WTC11 (cell line): ENCODE measurements at places on chromosomes 4 and X. TPM values are rescaled to one million over a fixed set of nuclear protein-coding genes. Genes with fewer than 3 reads are reported as not detected.

DNA sequence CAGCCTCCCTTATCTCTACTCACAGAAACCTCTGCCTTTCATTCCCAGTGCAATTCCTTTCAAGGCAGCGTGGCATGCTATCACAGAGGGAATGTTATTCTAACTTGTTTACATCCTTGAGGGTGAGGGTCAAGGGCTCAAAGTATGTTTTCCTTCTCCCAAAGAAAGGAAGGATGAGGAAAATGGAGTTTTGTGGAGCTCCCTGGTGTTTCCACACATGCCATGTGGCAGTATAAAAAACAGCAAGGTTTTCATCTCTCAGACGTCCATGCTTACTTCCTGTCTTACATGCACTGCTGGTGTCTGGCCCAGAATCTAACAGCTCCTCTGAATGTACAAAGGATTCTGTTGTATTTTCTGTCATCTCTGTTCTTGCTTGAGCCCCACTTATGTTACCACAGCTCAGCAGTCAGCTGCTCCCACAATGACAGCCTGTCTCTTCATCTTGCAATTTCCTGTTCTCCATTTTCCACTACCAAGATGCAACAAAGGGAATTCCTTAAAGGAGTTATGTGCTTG is 128.0 kb downstream of the SNCA start:
- H3K36me3 ChIP-seq = no peaks in the 10 kb centered on the region
- no peak overlapping the region for H3K4me3 ChIP-seq
- no peak for DNase-seq
- H3K27ac ChIP-seq = no peak overlapping the region
- peaks cover 27% of the 10 kb centered on the region for H3K4me1 ChIP-seq
- H3K27me3 ChIP-seq = no peaks in the 10 kb centered on the region

- no peaks in the 10 kb centered on the region; the same call in 1 of the 2 replicates for H3K27me3 ChIP-seq
- H3K4me1 ChIP-seq = no peaks in the 10 kb centered on the region
- H3K36me3 ChIP-seq = no peaks in the 10 kb centered on the region
- H3K27ac ChIP-seq = no peak overlapping the region
- DNase-seq = no peak
These were observed 23.4 kb downstream of the TRMT10A start for GRCh38 chr4:99540277-99540939.

GRCh38 chr4:103721251-103721650 is 1.5 kb upstream of the TACR3 start:
- no peak for DNase-seq
- H3K4me1 ChIP-seq = peaks cover 14% of the 10 kb centered on the region
- H3K36me3 ChIP-seq = no peaks in the 10 kb centered on the region
- H3K4me3 ChIP-seq = no peak overlapping the region
- no peak overlapping the region for H3K27ac ChIP-seq

DNA sequence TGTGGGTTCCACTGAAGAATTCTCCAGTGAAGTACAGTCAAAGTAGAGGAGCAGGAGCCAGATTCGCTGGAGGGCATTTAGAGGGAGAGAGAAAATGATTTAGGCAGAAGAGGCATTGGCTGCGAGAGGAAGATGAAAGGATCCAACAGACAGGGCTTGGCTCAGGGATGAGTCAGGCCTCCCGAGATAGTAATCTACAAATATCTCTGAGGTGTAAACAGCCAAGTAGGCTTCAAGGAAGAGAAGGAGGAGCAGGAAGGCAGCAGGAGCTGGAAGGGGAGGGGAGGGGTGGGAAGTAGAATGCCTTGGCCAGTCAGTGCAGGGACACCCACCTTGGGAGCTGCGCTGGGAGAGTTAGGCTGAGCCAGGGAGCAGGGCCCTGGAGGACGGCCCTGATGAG is 55.5 kb downstream of the PJA1 start:
- DNase-seq = no peak
- peaks cover 25% of the 10 kb centered on the region for H3K4me1 ChIP-seq
- H3K36me3 ChIP-seq = no peaks in the 10 kb centered on the region
- H3K27ac ChIP-seq = no peak overlapping the region

RAB41 gene
- not detected in 3 replicates for total RNA-seq

GRCh38 chr4:139470997-139471665 is 17.2 kb downstream of the RAB33B start:
- H3K4me3 ChIP-seq = no peak overlapping the region
- H3K4me1 ChIP-seq = no peaks in the 10 kb centered on the region

DNA sequence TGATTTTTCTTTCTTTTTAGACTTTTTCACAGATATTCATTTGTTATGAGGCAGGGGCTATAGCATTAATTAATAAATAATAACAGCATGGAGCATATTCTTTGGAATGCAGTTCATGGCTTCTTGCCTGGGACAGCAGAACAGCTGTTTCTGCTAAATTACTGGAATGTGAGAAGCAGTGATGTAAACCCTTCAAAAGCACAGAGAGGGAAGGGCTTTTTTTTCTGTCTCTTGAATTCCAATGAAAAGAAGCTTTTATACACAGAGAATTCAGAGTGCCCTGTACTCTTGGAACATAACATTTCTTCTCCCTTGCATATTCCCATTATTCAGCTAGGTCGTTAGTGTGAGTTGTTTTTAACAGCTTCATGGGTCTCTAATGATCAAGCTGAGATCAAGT is 28.5 kb upstream of the ANK2 start:
- H3K27ac ChIP-seq = no peak overlapping the region
- no peaks in the 10 kb centered on the region for H3K27me3 ChIP-seq

POLN gene
- total RNA-seq = 2.5 to 3.5 TPM (median 2.8 TPM) in 3 replicates

- no peak overlapping the region for H3K4me3 ChIP-seq
- peaks cover 38% of the 10 kb centered on the region for H3K4me1 ChIP-seq
- DNase-seq = no peak
- H3K36me3 ChIP-seq = no peaks in the 10 kb centered on the region; the same call in 1 of the 2 replicates
These were observed 3.2 kb downstream of the SLC9A7 start for GRCh38 chrX:46755671-46756070.

- H3K36me3 ChIP-seq = no peaks in the 10 kb centered on the region
- H3K27me3 ChIP-seq = no peaks in the 10 kb centered on the region; the same call in 1 of the 2 replicates
- no peak overlapping the region for H3K27ac ChIP-seq
- no peak overlapping the region for H3K4me3 ChIP-seq
- peaks cover 5% of the 10 kb centered on the region for H3K4me1 ChIP-seq
These were observed 219.1 kb upstream of the IGFBP7 start for GRCh38 chr4:57329279-57329678.

- no peak overlapping the region for H3K4me3 ChIP-seq
- no peaks in the 10 kb centered on the region for H3K4me1 ChIP-seq
- no peaks in the 10 kb centered on the region; the same call in 1 of the 2 replicates for H3K27me3 ChIP-seq
- no peak overlapping the region for H3K27ac ChIP-seq
These were observed 3.6 kb downstream of the IL9R start for GRCh38 chrX:156001001-156001666.

DNA sequence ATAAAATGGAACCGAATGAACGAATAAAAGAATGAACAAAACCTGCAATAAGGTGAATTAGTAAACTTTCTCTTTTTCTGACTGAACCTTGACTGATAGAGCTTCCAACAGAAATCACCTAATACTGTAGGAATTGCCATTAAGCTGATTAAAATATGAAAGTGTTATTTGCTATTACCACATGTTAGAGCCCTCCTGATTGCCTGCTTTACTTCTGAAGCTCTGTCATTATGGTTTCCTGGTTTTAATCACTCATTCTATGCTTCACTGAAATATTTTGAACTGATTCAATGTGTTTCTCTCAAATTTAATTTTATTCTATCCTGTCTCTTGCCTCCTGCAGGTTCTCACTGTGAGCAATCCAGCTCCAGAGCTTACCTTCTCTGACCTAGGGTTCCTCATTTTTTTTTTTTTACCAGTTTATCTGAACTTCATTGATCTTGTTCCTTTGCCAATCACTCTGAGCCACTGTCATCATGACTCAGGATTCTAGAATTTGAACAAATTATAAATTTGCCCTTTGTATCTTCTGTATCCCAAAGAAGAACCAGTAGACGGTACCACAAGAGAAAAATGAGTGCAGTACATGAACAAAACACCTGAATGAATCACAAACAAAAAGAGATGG is 48.1 kb upstream of the UGT2B15 start:
- peaks cover 9% of the 10 kb centered on the region for H3K4me1 ChIP-seq
- peaks cover 19% of the 10 kb centered on the region for H3K36me3 ChIP-seq
- no peak overlapping the region for H3K4me3 ChIP-seq
- DNase-seq = no peak

SPANXB1 gene
- total RNA-seq = not detected in 3 replicates

DNA sequence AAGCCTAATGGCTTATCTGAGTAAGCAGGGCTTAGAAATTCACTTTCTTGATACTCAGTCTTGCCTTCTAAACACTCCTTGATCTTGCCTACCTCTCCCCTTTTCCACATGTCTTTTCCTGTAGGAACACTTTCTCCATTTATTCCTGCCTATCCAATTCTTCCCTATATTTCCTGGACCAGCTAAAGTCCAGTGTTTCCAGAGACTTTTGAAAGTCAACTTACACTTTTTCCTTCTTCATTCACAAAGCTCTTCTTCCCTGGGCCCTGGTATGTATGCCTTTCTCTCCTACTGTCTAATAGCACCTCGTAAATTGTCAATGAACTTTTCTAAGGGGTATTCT is 20.6 kb downstream of the VSIG4 start:
- no peak for DNase-seq
- no peak overlapping the region for H3K4me3 ChIP-seq
- no peaks in the 10 kb centered on the region for H3K36me3 ChIP-seq
- H3K27ac ChIP-seq = no peak overlapping the region
- no peaks in the 10 kb centered on the region for H3K27me3 ChIP-seq

GRCh38 chr4:42541647-42542046 is 115.3 kb downstream of the ATP8A1 start:
- H3K36me3 ChIP-seq = peaks cover 15% of the 10 kb centered on the region
- no peak overlapping the region for H3K4me3 ChIP-seq

- DNase-seq = peak; percentile 71
- H3K36me3 ChIP-seq = no peaks in the 10 kb centered on the region
- no peaks in the 10 kb centered on the region; the same call in 1 of the 2 replicates for H3K27me3 ChIP-seq
- no peak overlapping the region for H3K27ac ChIP-seq
- H3K4me1 ChIP-seq = no peaks in the 10 kb centered on the region; the same call in 1 of the 2 replicates
These were observed 132.4 kb downstream of the ZMAT1 start for GRCh38 chrX:101799387-101799786.

DNA sequence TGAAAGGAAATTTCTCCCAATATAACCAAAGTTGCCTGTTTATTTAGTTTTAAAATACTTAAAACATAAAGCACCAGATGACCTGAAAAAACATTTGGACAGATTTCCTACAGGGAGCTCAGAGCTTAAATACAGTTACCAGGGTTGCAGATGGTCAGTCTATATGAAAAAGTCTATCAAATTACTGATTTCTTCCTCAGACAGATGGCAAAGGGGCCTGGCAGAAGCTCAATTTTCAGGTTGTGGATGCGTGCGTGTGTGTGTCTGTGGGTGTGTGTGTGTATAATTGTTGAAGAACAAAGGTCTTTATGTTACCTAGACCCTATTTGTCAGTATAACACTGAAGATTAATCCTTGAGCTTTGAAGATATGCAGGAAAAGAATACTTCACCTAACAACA is 169.4 kb downstream of the MAD2L1 start:
- H3K27ac ChIP-seq = no peak overlapping the region
- H3K36me3 ChIP-seq = no peaks in the 10 kb centered on the region
- H3K27me3 ChIP-seq = no peaks in the 10 kb centered on the region
- H3K4me3 ChIP-seq = no peak overlapping the region
- H3K4me1 ChIP-seq = peaks cover 7% of the 10 kb centered on the region; the same call in 1 of the 2 replicates
- DNase-seq = no peak

- H3K4me3 ChIP-seq = no peak overlapping the region
- no peaks in the 10 kb centered on the region; the same call in 1 of the 2 replicates for H3K27me3 ChIP-seq
- no peaks in the 10 kb centered on the region for H3K36me3 ChIP-seq
- no peaks in the 10 kb centered on the region for H3K4me1 ChIP-seq
These were observed 20.4 kb upstream of the TRIM60 start for GRCh38 chr4:165011403-165011802.

GLRA3 gene
- 0.07 to 0.15 TPM (median 0.11 TPM) in 3 replicates for total RNA-seq

DNA sequence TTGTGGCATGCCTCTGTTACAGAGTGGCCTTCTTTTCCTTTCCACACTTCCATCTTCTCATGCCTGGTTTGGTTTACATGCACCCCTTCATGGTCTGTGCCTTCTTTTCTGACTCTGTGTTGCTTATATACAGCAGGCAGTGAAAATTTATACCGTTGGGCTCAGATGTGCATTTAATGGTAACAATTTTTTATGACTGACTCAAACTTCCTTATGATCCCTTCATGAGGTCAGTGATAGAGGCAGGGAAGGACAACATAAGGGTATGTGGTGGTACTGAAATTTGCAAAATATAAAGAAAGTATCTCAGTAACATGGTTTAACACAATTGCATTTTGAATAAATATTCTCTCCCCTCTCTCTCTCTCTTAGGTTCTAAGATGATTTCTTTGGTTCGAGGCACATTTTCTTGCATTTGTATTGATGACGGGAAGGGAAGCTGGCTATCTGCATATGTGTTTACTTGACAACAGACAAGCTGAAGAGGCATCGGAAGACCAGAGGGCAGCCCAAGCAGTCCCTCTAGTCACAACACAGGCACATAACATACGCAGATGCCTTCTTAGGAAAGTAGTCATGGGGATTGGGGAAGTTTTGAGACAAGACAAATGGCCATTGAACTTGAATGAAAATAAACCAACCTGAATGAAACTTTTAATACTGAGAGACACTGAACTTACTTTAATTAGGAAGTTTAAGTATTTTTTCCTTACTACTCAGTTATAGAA is 163.3 kb upstream of the LEF1 start:
- no peaks in the 10 kb centered on the region for H3K36me3 ChIP-seq
- no peak for DNase-seq
- 0 out of 2 replicates have a peak overlapping the region, but pooled peaks have one; percentile 9 for H3K27ac ChIP-seq

- no peaks in the 10 kb centered on the region for H3K27me3 ChIP-seq
- H3K4me3 ChIP-seq = no peak overlapping the region
- no peak for DNase-seq
- H3K36me3 ChIP-seq = peaks cover 13% of the 10 kb centered on the region
- H3K27ac ChIP-seq = no peak overlapping the region
These were observed 47.2 kb downstream of the NEIL3 start for GRCh38 chr4:177356921-177357320.

SERPINA7 gene
- not detected in 3 replicates for total RNA-seq

DNA sequence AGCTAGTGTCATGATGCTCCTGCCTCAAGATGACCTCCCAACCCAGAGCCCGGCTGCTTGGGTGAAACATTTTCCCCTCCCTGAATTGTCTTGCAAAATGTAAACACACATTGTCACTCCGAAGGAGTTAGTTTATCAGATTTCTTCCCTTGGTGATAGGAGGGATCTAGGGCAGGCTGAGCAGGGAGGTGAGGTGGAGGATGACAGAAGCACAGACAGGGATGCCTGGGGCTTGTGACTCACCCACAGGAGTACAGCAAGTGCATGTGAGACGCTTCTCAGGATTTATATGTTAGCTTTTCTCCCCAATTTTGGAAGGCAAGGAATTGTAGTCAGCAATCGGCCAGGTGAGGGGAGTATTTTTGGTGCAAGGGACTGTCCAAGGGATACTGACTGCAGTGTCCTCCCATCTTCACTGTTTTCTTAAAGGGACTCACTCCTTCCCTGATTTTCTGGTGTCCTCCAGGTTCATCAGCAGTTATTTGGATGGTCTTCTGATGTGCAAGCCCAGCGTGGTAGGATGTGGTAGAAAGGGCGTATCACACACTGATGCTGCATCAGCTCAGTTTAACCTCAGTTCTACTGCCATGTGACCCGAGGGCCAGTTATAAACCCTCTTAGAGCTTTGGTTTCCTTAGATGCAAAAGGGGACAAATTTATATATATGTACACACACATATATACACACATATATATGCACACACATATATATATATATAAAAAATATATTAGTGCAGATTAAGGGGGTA is 46.2 kb upstream of the IGFBP7 start:
- no peak overlapping the region; the same call in 1 of the 2 replicates for H3K27ac ChIP-seq
- H3K4me3 ChIP-seq = no peak overlapping the region
- H3K4me1 ChIP-seq = peaks cover 17% of the 10 kb centered on the region
